ENCODE measurements at places on chromosomes 3 and 15.

DNA sequence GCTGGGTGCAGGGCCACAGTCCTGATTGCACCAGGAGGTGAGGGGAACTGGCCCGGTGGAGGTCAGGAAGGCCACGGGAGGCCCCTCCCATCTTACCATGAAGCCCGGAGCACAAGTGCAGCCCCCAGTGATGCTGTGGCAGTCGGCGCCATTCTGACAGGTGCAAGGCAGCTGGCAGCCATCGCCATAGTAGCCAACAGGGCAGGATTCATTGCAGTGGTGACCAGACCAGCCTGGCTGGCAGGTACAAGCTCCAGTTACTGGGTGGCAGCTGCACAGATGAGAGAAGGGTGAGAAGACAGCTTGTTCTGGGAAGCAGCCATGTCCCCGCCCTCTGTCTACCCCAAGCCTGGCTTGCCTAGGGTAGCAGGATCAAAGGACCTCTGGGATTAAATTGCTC is 88.2 kb downstream of the RAB11A start:
- DNase-seq, result no peak

DNA sequence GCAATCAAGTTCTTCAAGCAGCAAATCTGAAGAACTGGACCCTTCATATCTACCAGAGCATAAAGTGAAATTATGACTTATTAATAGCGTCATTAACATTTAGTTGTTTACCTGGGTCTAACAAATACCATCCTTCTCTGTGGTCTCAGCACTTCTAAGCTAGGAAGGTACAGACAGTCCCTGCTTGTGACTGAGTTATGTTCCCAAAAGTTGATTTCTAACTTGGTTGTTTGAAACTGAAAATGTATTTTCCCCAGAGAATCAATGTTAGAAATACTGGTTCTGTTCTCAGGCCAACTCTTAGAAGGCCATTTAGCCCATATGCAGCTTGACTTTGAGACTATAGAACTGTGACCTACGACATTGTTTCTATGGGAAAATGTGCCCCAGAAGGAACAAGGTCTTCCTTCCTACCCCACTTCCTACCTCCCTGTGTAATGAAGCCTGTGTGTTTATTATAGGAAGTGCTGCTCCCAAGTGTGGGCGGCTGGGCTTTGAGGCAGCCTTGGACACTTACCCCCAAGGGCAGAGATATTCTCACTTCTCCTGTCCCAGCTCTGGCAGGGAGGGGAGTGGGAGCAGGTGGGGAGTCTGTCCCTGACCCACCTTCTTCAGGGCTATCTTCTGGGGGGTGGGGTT is 12.2 kb upstream of the MAPK6 start:
- DNase-seq, result no peak

GRCh38 chr15:41836713-41837454 is 1.8 kb upstream of the PLA2G4B start:
- no peak for DNase-seq

DNA sequence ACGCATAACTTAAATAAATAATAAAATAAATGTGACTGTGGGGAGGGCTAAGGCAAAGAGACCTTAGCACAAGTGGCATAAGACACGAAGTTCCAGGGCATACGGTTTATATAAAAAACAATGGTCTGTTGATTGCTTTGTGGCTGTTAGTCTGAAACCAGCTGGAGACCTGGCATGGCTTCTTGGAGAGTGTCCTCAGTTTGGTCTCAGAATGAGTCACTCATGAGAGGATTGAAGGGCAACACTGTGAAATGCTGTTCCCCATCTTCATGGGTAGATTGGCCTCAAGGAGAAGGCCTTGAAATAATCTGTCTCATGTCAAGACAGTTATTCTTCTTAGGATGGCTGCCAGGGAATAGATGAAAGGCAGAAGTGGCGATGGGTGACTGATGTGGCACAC is 62.2 kb downstream of the SOX2 start:
- DNase-seq, result no peak

DNA sequence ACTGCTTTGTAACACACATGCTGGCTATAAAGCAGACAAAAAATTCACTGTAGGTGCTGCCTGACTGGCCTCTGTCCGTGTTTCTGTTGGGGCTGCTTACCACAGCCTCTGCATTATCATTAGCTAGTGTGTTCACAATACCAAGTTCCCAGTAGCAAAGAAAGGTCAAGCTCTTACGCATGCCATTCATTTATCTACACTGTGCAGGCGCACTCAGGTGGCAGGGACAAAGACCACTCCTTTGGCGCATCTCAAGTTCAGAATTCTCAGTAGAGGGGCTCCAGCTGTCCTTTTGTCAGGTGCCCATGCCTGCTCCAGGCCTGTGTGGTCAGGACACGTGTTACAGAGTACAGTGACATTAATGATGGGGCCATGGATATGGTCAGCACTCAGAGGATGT is 22.3 kb downstream of the MLH1 start:
- no peak for DNase-seq

DNA sequence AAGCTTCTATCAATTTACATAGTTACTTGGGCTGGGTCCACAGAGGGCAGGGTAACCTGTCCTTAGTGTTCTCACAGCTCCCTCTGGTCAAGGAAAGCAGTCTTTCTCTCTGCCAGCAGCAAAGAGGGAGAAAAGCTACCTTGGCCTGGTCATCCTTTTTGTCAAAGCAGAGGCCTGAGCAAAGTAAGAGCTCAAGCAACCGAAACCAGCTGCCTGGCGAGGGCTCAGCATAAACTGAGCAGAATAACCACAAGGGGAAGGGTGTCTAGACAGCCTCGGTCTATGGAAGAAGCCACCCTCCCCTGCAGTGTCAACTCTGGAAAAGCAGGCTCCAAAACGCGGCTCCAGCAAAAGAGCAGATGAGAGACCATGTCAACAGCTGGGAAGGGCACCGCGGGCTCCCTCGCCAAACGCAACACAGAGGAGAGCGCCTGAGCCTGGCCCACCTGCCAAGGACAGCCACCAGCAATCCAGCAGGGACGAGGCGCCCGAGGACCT is 17.4 kb downstream of the LRIG1 start:
- no peak for DNase-seq

DNA sequence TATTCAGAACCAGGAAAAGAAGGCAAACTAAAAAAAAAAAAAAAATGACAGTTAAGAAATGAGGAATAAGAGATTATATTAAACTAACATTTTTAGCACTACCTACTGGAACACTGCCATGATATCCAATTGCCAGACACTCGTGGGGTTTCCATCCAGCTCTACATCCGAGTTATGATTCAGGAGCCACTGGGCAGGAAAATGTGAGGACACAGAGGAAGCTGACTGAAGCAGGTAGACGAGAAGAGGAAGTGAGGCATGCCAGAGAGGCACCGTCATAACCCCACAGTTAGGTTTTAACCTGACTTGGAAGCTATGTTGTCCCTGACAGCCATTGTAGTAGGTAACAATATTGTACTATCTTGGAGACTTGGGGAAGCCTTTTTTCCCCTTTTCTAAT is 495.0 kb downstream of the NLGN1 start:
- no peak for DNase-seq

- DNase-seq, result no peak
These were observed 7.4 kb upstream of the ZNF501 start for GRCh38 chr3:44722103-44722401.

DNA sequence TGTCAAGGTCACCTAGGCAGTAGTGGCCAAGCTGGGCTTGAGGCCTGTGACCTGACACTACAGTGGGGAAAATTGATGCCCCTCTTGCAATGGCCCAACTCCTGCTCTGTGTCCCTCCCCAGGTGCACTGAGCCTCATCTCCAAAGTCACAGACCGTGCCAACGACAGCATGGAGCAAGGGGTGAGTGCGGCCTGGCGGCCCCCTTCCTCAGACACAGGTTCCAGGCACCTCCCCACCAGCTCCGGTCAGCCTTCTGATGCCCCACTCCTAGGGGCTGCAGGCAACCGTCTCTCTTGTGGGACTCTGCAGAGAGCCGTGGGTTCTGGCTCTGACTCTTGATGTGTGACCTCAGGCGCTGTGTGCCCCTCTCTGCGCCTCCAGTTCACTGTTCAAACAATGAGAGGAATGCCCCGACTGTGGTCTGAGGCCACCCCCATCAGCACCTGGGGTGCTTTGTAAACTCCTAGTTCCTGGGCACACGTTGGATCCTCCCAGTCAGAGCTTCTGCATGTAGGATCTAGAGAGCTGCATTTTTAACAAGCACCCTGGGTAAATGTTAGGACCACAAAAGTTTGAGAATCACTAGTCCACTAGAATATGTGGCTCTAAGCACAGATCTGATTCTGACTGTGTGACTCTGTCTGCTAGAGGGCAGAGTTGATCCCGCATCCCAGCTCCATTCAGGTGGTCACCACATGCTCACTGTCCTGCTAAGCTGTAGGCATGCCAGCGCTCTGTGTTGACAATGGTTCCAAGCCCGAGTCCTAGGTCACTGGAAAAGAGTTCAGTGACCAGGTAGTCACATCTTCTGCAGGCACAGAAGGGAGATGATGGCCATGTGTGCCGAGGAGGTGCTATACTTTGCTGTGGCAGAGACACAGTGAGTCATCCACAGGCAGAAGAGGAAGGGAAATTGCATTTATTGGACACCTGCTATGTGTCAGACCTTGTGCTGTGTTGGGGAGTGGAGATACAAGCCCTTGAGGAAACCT is 46.2 kb upstream of the NR2C2 start:
- no peak for DNase-seq

DNA sequence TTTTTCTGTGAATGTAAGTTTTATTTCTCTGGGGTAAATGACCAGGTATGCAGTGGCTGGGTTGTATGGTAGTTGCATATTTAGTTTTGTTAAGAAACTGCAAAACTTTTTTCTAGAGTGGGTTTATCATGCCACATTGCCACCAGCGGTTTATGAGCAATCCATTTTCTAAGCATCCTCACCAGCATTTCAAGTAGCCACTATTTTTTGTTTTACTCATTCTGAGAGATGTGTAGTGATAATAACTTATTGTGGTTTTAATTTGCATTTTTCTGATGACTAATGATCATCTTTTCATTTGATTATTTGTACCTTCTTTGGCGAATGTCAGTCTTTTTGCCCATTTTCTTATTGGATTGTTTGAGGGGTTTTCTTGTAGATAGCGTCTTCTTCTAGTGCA is 56.2 kb downstream of the SPRED1 start:
- no peak for DNase-seq

DNA sequence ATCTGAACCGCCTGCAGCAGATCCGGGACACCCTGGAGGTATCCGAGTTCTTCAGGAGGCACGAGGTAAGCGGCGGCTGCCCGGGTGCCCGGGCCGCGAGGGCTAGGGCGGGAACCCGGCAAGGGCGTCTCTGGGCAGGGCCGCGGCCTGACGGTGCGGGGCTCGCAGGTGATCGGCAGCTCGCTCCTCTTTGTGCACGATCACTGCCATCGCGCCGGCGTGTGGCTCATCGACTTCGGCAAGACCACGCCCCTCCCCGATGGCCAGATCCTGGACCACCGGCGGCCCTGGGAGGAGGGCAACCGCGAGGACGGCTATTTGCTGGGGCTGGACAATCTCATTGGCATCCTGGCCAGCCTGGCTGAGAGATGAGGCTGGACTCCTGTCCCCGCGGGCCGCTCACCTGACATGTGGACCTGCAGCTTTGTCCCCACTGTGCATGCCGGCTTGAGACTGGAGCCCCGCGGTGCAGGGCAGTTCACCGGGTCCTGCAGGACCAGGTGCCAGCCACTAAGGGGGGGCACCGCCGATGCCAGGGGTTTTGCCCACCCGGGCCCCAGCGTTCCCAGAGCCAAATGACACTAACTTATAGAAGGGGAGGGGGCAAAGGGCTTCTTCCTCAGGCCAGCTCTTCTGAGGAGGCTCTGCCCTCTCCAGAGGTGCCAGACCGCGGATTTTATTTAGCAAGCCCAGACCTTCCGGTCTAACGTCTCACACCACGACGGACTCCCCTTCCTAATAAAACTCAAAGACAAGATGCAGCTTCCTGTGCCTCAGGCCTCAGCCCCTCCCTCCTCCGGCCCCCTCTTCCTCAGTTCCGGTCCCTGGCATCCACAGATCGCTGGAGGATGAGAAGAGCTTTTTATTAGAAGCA is 9.4 kb downstream of the ITPKA start:
- DNase-seq, result no peak

GRCh38 chr3:24495326-24495994 is 810 bp upstream of the THRB start:
- DNase-seq, result no peak

- no peak for DNase-seq
These were observed at the start of gene DNAH12 for GRCh38 chr3:57544181-57545125. Gene DNAH12 (minus strand): TSS chr3:57544344. CDS start chr3:57542870, 1,474 bp downstream.

DNA sequence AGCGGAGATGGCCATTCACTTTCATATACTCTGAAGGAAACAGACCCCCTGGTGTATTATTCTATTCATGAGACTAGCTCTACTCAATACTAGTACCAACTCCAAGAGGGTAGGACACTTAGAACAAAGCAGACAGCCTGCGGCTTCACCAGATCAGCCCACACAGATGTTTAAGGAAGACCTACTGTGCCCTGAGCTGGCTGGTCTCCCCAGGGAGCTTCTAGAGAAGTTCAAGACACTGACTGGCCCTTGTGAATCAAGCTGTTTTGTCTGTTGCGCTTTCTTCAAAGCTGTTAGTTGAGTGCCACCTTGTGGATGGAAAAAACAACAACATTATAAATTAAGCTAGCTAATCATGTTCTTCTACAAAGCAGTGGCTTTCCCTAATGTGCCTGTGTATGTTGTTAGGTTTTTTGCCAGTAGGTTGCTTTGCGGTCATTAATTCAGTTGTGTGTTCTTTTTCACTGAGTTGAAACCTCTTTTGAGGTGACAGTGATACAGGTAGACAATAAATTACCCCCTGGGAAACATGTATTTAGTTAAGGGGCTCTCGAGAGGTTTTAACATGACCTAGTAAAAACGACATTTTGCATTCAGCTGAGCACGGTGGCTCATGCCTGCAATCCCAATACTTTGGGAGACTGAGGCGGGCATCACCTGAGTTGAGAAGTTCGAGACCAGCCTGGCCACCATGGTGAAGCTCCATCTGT is 64.2 kb upstream of the MYZAP start:
- DNase-seq, result peak; percentile 59

- peak; percentile 35 for DNase-seq
These were observed 79.7 kb downstream of the TMEM266 start for GRCh38 chr15:76139368-76140073.

- no peak for DNase-seq
These were observed 9.0 kb upstream of the C3orf33 start for GRCh38 chr3:155815030-155815545.

- DNase-seq, result no peak
These were observed 500.4 kb upstream of the CDIN1 start for GRCh38 chr15:36079021-36079420.
